D341Med (cell line): ENCODE measurements at places on chromosomes 5 and 9.

DNA sequence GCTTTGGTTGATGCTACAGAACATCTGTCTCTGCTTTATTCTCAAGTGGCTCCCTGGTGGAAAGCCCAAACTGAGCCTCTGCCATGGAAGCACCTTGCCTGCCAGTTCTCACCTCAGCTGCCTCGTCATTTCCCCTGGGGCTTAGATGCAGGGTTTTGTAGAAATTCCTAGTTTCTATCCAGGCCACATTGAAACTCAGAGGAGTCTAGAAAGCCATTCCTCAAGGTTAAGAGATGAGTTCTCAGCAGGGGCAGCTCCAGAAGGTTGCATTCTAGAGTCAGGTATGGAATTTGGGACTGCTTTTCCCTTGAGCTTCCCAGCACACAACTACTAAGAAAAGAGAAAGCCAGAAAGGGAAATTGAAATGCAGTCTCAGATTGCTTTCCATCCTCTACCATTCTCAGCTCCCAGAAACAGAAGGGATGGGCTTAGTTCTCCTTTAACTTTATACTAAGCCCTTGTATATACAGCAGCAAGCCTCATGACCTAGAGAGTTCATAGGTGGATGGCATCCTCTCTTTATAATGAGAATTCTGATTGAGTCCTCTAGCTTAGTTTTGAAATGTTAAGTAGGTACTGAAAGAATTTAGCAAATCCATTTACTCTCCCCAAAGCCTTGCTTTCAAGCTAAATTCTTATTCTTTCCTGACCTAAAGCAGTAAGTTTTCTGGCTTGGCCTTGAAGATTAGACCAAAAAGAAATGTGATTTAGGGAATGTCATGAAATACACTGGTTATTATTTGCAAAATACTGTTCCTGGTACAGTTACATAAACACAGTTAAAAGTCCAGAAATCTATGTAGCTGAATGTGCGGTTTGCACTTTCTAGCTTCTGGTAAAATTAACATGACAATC lies 66.0 kb upstream of the MEF2C start:
- no peak for DNase-seq

DNA sequence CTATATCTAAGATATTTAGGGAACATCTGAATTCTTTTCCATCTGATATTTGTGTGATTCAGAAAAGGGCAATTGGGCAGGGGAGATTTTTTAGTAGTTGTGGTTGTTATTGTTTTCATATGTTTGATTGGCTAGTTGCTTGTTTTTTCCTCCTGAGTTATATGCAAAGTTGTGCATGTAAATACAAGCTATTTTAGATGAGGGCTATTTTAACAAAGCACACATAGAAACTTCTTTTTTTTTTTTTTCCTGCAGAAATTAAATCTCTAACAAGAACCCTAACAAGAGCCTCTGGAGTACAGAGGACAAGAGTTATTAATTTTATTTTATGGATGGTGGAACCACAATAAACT lies 559.1 kb downstream of the CETN3 start:
- DNase-seq = no peak

DNA sequence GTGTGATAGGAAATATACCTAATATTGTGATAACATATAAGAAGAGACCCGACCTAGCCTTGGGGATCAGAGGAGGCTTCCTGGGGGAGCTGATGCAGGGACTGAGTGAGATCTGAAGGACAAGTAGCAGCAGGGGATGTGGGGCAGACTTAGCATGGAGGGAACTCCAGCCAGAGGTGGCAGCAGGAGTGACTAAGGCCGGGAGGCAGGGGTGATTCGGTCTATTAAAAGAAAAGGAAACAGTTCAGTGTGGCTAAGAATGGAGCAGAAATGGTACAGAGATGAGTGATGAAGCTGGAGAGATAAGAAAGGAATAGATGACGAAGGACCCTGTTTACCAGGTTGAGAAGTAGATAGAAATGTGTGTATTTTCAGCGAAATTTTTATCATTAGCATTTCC lies 408.8 kb downstream of the ENC1 start:
- no peak for DNase-seq

DNA sequence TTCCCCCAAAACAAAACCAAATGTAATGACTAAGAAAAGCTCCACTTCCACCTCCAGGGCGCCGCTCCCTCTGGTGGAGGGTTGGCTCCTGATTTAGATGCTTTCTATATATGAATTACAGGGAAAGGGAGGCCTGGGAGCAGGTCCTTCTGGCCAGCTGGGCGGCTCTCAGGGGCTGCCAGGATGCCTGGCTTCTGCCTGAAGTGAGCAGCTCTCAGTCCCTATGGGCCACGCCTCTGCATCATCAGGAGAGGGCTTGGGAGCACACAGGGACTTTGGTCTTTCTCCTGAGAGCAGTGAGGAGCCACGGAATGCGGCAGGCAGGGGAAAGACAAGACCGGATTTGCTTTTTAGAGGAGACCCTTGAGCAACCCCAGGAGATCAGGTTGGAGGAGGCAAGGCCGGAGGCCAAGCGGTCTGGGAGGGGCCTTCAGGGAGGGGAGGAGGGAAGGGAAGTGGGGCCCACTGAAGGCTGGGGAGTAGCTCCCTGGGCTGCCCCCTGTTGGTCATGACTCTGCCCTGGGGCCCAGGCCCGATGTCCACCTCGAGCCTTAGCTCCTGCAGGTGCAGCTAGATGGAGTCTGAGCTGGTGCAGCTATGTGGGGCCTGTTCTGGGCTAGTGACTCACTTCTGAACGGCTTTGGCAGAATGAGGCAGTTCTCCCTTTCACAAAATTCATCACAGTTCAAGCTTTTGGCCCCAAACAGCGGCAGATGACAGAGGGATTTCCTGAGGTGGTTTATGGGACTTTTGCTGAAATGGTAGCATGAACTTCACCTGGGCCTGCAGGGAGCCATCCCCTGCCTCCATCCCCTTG lies 11.3 kb upstream of the GRHPR start:
- no peak for DNase-seq

GRCh38 chr9:38622951-38623350 lies 2.6 kb upstream of the ANKRD18A start:
- DNase-seq = no peak

DNA sequence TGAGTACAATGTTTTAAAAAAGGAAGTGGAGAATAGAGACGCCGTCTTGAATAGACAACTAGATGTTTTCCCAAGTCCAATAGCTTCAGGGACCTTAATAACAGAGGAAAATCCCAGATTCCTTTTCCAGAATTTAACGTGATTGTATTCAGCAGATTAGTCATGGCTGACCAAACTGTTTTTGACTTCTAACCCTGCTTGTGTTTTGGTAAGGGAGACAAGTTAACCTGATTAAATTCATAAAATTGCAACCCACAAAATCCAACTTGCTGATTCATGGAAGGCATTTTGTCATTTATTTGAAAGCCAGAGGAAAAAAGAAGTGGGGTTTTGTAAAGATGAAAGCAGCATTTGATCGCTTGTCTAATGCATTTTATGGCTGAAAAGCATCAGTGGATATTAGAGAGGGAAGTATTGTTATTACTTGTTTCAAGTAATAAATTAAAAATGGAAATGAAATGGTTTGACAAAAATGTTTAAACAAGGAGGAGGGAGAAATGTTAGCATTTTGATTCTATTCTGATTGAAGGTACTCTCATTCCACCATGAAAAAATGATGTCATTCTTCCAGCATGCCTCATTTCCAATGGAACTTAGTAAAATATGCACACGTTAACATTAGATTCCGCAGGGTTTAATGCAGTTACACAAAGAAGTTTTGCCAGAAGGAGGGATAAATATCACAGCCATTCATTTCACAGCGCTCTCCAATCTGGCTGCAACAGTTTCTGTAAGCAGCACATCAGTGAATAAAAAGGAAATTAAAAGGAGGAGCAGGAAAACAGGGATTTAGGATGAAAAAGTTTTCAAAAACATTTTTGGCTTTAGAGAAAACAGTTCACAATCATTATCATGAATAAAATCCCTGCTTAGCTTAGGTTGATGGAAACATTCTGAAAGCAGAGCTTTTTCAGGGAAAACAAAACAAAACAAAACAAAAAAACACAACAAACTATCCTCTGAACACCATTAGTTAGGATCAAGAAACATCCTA lies 314.7 kb downstream of the PRR16 start:
- DNase-seq = no peak

DNA sequence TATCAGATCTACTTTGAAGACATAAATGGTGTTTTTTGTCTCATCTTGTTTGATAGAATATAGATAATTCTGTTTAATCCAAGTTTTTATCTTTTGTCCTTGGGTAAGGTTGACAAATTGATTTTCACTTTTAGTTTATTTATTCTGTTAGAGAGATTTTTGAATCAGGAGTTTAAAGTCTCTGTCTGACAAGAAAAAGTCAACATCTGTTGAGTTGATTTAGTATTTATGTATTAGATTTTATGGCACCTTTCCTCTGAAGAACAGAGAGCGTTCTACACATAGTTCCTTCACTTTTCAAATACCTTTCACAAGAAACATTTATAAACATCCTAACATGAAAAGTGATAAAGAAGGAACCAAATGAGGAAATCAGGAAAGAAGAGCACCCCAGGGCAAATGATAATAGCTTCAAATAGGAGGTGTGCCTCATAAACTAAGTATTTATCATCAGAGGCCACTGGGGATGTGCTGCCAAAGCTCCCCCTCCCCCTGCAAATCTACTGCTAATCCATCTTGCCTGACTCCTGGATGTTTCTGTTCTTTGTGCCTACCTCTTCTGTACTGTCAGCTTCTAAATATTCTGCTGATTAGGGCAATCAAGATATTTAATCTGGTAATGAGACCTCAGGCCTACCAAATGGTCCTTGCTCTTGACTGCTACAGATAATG lies 457.7 kb upstream of the CHD1 start:
- peak; percentile 38 for DNase-seq
